Activated CD4-positive, alpha-beta T cell treated with anti-CD3 and anti-CD28 coated beads, Interleukin-2, amount 50 U/mL, for 16 hours (primary cell): ENCODE measurements at places on chromosomes 12 and 14.

DNA sequence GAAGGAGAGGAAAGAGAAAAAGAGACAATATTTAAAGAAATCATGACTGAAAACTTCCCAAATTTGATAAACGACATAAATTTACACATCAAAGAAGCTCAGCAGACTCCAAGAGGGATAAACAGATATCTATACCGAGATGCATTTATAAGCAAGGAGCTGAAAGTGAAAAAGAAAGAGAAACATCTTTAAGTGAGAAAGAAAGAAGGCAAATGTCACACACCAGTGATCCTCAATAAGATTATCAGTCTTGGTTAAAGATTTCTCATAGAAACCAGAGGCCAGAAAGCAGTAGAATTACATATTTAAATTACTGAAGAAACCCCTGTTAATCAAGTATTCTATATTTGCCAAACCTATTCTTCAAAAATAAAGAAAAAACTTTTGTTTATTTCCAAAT, 424.2 kb downstream of the SLC16A7 start:
- no peak for DNase-seq

DNA sequence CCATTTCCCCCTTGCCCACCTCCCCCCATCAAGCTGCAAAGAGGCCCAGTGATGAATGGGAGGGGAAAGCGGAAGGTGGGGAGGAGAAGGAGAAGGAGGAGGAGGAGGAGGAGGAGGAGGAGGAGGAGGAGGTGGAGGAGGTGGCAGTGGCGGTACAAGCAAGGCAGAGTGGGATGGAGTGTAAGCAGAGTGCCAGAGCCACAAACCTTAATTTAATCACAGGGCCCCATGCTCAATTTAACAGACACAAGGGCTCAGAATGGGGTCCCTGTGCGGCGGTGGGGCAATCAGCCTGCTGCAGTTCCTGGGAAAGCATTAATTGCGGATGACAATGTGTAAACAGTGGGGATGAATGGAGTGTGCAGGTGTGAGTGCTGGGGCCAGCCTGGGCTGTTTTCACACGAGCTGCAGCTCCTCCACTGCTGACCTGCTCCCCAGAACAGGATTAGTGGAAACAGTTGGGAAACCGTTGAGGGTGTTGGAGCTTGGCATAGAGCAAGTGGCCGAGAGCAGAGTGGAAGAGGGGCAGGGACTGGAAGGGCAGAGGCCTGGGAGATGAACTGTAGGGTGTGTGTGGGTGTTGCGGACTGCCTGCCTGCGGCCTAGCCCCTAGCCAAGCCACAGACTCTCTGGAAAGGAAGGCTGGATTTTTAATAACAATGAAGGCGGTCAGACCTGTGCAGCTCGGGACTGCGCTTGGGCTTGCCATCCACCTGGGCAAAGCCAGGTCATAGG, 36.4 kb upstream of the SMOC1 start:
- DNase-seq: no peak

GRCh38 chr14:102236026-102236425, 68.9 kb downstream of the MOK start:
- no peak for DNase-seq

GRCh38 chr14:103696466-103697071, 18.7 kb downstream of the XRCC3 start:
- no peak for DNase-seq

GRCh38 chr12:40668099-40668529, 24.1 kb upstream of the CNTN1 start:
- no peak for DNase-seq
